ENCODE measurements at places on chromosomes 11 and 22.

DNA sequence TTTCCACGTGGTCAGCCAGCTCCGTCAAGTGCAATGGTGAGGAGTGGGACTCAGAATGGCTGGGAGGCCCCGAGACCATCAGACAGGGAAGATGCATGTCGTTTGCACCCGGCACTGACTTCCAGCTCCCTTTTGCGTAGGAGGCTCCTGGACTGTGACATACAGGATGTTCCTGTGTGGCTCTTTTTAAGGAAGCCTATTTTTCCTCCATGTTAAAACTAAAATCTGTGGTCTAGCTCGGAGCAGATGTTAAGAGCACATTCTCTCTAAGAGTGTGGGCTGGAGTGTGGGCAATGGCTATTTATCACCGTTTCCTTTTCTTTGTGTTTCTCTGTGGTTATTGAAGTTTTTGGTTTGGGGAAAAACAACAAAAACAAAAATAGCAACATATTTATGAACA is 40.9 kb upstream of the AMPD3 start:
- DNase-seq = no peak

DNA sequence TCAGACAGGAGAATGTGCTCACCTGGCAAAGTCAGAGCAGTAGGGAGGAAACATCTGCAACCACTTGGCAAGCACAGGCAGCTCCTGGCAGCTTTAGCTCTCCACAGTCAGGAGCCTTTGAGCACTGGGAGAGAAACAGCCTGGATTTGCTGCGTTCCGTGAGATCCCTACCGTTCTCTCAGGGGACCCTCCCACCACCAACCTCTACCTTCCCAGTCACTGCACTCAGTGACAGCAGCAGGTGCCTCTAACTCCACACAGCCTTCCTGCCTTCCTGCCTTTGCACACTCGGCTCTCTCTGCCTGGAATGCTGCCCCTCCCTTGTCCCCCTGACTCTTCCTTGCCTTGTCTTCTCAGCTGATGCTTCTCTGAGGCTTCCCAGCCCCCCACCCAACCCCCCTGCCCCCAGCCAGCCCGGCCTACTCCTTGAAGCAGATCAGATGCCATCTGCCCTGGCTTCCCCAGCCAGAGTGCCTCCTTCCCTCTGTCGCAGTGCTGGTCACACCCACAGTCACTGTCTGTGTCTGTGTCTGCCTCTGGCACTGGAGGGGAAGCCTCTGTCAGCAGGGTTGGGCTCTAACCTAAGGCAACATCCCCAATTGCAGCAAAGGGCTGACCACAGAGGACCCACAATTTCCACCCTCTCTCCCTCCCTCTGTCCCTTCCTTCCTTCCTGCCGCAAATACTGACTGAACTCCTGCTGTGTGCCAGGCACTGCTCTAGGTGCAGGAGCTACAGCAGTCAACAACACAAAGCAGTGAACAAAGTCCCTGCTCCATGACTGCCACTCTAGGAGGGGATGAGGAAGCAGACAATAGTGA is 14.9 kb upstream of the TSKU start:
- DNase-seq = no peak

- DNase-seq = no peak
These were observed 3.1 kb upstream of the RAG2 start for GRCh38 chr11:36601155-36601554.

DNA sequence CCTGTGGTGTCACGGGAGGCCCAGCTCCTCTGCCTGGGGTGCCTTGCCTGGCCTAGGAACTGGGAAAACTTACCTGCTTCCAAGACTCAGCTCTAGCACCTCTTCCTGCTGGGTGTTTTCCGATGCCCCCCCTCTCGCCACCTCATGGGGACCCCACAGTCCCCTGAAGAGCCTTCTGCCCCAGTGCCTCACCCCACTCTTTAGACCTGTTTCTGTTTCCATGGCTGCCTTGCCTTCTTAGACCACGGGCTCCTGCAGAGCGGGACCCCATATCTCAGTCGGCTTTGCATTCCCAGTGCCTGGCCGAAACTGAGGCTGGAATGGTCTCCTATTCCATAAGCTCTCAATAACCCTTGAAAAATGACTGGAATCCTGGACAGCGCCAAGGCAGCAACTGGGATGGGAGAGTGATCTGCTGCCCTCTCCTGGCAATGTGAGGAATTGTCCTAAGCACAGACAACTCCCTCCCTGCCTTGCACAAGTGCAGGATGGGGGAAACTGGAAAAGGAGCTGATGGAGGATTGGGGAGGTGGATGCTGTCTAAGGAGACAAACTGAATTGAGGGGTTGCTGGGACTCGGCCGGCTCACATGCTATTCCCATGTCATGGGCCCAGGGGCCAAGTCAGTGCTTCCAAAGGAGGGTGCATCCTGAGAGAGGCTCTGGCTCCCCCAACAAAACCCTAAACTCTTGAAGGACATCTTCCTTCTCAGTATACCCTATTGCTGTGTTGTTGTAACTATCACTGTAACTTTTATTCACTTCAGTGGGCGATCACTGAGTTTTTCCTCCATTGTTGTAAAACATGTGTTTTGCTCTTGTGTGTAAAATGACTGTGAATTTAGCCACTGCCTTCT is 26.6 kb upstream of the IL17RA start:
- peak; percentile 41 for DNase-seq

DNA sequence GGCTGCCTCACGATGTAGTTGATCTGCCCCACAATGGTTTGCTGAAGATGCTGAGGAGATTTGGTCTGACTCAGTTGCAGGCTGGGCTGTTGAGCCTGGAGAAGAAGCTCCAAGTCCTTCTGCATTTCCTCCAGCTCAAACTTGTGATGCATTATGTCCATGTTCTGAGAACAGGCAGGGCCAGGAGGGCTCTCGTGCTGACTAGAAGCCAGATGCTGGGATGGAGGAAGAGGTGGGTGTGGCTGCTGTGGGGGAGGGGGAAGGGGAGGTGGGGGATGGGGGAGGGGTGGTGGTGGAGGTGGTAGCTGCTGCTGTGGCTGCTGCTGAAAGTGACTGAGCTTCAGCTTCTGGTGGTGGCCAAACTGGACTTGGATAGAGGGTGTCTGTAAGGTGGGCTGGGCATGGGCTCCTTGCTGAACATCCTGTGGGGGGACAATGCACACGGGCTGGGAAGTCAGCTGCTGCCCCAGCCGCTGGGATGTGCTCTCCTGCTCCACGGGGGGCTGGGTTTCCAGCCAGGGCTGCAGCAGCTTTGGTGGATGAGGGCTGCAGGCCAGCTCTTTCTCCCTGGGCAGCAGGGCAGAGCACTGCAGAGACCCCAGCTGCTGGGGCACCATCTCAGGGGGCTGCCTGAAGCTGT is 42.1 kb downstream of the TRIM66 start:
- no peak for DNase-seq

GRCh38 chr11:9538548-9538947 is 34.9 kb upstream of the WEE1 start:
- DNase-seq = no peak

GRCh38 chr11:12689029-12689755 is 15.0 kb downstream of the TEAD1 start:
- DNase-seq = no peak

DNA sequence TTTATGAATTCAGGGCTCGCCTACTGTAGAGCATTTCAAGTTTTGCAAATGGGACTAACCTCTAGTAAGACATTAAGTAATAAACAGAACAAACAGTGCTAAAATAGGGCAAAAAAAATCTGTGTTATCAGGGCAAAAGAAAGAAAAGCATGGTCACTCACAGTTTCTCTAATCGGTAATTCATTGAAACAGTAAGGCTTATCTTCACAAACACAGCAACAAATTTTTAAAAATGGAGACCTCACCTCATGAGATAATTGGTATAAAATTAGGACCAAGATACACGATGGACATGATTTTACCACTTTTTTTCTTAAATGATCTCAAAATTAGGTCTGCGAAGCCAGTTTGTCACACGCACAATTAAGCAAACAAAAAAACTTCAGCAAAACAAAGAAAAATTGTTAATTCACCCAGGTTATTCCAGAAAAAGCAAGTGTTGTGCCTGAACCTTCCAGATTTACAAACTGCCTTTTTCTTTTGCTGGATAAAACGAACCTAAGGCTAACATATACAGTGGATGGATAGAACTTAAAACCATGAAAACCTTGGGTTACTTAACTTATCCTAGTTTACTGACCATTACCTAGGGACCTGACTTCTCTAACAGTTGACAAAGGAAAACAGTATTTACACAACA is 1.4 kb downstream of the TMEM123 start:
- no peak for DNase-seq
